Osteoblast (primary cell): ENCODE measurements at places on chromosomes 4 and X. TPM values are rescaled to one million over a fixed set of nuclear protein-coding genes. Genes with fewer than 3 reads are reported as not detected.

GRCh38 chr4:143189528-143189927 is 4.8 kb downstream of the USP38 start:
- DNase-seq: no peak

- no peak for DNase-seq
These were observed 531.4 kb downstream of the INPP4B start for GRCh38 chr4:142314686-142315085.

DNA sequence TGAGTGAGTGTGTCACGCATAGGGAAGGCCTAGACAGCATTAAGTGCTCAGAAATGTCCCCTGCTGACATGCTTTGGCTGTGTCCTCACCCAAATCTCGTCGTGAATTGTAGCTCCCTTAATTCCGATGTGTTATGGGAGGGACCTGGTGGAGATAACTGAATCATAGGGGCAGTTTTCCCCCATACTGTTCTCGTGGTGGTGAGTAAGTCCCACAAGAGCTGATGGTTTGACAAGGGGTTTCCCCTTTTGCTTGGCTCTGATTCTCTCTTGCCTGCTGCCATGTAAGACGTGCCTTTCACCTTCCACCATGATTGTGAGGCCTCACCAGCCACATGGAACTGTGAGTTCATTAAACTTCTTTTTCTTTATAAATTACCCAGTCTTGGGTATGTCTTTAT is 78.0 kb downstream of the NSUN7 start:
- DNase-seq: no peak

DNA sequence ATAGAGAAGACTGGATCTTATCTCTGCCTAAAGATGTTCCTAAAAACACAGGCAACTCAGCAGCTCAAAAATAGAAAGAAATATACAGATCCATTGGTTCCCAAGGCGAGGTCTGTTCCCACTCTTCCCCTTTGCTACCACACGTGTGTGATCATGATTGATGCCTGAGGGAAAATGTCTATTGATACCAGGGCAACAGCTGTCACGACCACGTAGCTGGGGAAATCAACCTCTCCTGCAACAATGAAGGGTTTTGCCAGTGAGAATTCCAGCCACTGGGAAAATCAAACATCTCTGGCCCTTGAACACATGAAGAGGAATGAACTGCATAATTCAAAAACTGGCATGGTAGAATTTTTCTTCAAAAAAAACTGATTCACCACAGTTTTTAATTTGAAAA is 131.0 kb upstream of the MAP3K15 start:
- no peak for DNase-seq

DNA sequence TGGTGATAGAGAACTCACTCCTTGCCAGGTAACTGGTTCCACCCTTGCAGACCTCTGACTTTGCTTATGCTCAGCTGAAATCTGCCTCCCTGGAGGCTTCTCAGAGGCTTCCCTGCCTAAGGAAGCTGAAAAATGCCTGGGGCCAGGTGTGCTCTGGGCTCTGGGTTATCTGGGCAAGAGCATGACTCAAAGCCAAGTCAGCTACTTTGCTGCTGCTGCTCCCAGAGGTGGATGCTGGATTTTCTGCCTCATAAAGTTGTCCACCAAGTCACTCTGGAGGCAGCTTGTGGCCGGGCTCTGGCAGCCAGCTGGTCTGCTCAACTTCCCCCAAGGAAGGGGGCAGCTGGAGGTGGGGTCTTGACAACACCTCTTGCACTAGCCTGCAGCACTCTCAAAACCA is 132.7 kb downstream of the PJA1 start:
- DNase-seq: peak; percentile 37

GRCh38 chrX:105006103-105006502 is 214.4 kb downstream of the TEX13A start:
- DNase-seq: no peak

GRCh38 chr4:182819751-182820150 is 97.4 kb downstream of the DCTD start:
- peak; percentile 21 for DNase-seq

Gene ZNF630
- 0.72 and 2.1 TPM in 2 replicates for total RNA-seq

Gene CSAG2
- total RNA-seq: not detected in 2 replicates

- no peak for DNase-seq
These were observed 205.4 kb downstream of the HS3ST1 start for GRCh38 chr4:11223311-11223710.

DNA sequence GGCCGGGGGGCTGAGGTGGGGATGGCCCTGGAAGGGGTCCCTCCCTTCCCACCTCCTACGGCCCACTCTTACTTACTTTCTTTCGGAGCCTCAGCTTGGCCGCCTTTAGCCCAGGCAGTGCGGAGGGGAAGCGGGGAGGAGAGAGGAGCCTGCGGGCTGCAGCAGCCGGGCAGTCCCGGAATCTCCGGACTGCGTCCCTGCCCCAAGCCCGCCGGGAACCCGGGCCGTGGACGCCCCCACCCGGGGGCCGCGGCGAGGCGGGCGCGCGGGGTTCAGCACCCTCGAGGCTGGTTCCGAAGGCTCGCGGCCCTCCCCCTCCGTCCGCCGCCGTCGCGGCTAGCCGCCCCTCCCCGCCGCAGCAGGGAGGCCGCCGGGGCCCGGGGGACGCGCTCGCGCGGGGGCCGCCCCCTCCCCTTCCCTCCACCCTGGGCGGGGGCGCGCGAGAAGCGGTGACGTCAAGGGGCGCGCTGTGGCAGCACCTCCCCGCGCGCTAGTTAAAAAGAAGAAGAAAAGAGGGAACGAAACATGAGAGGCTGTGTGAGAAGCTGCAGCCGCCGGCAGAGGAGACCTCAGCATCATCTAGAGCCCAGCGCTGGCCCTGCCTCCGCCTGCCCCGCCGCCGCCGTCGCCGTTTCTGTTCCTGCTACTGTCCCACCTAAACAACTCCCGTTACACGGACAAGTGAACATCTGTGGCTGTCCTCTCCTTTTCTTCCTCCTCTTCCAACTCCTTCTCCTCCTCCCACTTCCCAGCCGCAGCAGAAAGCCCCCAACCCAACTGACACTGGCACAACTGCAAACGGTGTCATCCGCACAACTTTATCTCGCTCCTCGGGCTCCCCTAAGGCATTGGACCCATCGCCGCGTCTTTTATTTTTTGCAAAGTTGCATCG is at the start of gene HHIP:
Gene HHIP, plus strand, starts transcription at position 526 of the 892 bp plus-strand sequence. CDS start 520 bp downstream, outside the sequence.
- DNase-seq: peak; percentile 91

GRCh38 chrX:6941041-6941440 is 206.5 kb upstream of the STS start:
- peak; percentile 69 for DNase-seq

Gene DMRTC1B
- total RNA-seq: not detected in 2 replicates

DNA sequence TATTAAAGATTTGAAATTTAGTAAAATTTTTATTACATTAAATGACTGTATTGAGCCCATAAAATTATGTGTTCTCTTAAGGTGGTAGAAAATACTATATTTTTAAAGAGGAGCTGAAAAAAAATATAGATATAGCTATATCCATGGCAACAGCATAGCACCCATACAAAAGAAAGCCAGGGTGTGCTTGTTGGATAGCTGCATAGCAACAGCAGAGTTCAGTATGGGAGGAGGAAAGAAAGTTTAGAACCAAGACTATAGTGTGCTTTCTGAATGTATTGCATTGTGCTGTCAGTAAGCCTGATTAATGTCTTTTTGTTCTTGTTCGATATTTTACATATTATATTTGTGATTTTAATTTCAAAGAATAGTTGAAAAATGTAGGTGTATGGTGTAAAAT is 78.4 kb downstream of the GRID2 start:
- DNase-seq: no peak

DNA sequence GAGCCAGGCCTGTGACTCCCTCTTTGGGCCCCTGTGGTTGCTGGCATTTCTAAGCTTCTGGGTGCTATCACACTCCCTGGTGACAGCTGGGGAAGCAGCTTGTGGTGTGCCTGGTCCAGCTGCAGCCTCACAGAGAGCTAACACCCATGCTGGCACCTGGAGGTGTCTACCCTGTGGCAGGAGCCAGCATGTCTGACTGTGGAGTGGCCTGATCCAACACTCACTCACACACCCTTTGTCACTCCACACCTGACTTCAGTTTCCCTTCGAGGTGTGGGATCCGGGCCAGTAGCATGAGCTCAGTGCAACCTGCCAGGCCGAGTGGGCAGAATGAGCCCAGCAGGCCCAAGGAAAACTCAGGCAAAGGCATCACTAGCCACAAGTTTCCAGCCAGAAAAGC is 67.5 kb downstream of the TECRL start:
- DNase-seq: no peak

Gene UGT2B11
- not detected in 2 replicates for total RNA-seq

- peak; percentile 76 for DNase-seq
These were observed 5.0 kb downstream of the NSG1 start for GRCh38 chr4:4391866-4392265.

Gene KIT
- total RNA-seq: 0.29 and 0.36 TPM in 2 replicates

DNA sequence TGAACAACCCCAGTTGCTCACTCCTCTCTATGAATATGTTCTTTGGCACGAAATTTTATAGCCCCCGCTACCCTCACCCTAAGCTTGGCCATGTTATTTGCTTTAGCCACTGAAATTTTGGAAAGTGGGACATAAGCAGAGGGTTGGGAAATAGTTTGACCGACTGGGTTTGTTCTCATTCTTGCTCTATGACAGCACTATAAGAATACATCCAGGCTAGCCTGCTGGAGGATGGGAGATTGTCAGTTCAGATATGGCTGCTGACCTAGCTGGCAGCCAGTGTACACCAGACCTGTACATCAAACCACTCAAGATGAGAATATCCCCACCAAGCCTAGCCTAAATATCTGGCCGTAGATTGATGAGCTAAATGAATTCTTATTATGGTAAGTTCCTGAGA is 298.1 kb downstream of the PDGFC start:
- DNase-seq: no peak

DNA sequence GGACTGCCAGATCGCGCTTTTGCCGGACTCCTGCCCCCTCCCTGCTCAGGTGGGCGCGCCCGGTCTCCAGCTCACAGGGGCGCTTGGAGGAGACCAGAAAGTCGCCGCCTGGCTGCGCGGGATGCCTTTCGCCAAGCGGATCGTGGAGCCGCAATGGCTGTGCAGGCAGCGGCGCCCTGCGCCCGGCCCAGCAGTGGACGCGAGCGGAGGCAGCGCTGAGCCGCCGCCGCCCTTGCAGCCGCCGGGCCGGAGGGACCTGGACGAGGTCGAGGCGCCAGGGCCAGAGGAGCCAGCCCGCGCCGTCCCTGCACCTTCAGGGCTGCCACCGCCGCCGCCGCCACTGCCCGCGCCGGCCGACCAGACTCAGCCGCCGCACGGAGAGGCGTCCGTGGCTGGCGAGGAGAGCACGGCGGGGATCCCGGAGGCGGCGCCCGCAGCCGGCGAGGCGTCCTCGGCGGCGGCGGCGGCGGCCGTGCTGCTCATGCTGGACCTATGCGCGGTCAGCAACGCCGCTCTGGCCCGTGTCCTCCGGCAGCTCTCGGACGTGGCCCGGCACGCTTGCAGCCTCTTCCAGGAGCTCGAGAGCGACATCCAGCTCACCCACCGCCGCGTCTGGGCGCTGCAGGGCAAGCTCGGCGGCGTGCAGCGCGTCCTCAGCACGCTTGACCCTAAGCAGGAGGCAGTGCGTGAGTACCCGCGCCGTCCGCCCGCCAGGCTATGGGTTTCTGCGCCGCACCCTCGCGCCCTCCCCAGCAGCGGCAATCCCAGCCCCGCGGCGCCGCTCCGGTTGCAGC is 834 bp downstream of the NHS start:
- peak; percentile 78 for DNase-seq

DNA sequence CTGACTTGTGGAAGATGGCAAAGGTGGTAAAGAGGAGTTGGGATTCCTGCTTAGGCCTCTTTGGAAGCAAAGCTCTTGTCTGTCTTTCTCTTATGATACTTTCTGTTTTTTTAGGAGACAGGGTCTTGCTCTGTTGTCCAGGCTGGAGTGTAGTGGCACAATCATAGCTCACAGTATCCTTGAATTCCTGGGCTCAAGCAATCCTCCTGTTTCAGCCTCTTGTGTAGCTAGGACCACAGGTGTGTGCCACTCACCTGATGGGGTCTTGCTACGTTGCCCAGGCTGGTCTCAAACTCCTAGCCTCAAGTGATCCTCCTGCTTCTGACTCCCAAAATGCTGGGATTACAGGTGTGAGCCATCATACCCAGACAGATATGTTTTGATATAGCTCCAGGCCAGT is 19.3 kb upstream of the IGFBP7 start:
- DNase-seq: no peak

DNA sequence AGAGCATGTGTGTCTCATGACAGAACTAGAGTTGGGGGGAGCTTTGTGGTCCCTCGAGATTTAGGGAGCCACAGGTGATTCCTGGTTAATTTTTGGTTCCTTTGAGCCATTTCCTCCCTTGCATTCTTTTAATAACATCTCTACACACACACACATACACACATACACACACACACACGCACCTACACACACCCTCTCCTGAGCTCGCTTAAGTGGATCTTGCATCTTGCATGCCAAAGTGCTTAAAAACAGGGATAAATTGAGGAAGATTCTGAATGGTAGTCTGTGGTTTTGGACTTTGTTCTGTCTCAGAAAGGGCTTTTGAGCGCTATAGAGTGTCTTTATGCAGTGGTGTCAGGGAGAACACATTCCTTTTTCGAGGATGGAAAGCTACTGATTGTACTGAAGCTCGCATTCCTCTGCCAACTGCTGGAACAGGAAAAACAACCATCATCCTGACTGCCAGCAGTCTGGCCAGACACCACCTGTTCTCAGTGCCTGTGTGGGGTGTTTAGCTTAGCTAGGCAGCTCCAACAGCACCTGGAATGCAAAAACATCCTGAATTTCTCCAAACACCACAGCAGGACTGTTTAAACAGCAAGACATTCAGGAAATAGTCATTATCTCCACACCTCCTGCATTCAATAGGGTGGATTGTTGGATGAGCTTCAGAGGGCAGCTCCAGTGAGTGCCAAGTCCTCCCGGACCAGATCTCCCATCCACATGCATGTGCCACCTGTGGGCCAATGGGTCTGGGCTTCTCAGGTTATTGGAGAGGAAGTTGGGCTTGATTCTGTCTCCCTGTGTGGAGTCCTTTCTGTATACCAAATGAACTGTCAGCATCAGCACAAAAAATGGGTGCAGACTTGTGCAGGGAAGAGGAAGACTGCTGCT is 21.9 kb upstream of the IGFBP7 start:
- no peak for DNase-seq

DNA sequence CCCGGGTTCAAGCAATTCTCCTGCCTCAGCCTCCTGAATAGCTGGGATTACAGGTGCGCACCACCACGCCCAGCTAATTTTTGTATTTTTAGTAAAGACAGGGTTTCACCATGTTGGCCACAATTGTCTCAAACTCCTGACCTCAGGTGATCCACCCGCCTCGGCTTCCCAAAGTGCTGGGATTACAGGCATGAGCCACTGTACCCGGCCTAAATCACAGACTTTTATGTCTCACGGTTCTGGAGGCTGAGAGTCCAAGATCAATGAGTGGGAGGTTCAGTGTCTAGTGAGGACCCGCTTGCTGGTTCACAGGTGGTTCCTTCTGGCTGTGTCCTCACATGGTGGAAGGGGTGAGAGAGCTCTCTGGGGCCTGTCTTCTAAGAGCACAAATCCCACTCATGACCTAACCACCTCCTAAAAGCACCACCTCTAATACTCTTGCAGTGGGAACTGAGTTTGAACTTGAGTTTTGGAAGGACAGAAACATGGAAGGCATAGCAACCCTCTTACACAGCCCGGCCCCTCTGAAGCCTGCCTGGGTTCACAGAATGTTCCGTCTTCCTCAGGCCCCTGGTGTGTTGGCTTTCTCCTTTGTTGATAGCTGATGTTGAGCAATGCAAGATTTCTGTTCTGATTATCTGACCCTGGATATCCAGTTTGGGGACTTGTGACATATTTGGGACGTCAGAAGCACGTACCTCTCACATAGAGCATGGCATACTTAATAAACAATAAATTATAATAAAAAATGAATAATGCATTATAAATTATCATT is 1.9 kb upstream of the AKAP17A start:
- DNase-seq: no peak

Gene USP26
- total RNA-seq: not detected in 2 replicates
